ENCODE measurements at places on chromosomes 6 and 20.

DNA sequence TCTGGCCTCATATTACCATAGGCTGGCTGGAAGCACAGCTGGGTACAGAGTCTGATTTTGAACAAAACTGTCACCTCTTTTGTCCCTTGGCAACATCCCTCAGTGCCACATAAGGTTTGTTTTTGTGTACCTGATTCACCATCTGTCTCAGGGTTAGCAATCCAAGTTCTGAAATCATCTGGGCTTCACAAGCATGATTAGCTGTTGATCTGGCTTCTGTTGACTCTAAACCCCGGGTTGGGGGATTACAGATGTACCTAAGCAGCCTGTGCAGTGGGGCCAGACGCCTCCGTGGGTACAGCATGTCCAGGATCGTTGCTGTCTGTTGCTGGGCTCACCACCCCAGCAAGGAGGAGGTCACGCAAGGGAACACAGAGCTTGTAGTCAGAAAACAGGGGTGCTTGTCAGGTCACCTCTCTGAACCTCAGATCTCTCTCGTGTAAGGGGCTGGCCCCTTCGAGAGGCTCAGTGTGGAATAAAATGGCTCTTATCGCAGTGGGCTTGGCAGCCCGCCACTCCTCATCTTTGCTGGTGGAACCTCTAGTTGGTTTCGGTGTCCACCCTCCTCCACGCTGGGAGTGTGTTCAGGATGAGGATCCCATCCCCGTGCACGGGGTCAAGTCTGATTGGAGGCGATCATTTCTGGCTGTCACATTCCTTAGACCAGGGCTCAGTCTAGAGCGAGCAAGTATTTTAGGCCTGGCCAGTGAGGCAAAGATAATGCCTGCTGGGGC is 39.2 kb upstream of the ZNF831 start:
- no peak for DNase-seq

- peak; percentile 46 for DNase-seq
Measured at GRCh38 chr6:167699141-167699931, 127.4 kb upstream of the AFDN start.

DNA sequence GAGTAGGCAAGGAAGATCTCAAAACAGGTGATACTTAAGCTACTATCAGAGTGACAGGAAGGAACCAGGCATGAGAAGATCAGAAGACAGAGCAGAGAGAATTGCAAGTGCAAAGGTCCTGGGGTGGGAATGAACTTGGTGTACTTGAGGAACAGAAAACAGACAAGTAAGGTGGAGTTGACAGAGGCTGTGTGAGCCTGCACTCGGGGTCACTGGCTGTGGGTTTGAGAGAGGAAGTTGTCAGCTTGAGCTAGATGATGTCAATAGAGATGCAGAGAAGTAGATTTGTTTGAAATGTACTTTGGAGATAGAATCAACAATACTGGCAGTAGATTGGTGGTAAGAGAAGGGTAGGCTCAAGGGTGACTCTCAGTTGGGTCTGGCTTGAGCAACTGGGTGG is 209.5 kb downstream of the CLIC5 start:
- no peak for DNase-seq

- no peak for DNase-seq
Measured at GRCh38 chr20:58497076-58497641, 18.0 kb downstream of the APCDD1L start.

GRCh38 chr20:62192635-62193034 is 9.8 kb downstream of the MTG2 start:
- no peak for DNase-seq

DNA sequence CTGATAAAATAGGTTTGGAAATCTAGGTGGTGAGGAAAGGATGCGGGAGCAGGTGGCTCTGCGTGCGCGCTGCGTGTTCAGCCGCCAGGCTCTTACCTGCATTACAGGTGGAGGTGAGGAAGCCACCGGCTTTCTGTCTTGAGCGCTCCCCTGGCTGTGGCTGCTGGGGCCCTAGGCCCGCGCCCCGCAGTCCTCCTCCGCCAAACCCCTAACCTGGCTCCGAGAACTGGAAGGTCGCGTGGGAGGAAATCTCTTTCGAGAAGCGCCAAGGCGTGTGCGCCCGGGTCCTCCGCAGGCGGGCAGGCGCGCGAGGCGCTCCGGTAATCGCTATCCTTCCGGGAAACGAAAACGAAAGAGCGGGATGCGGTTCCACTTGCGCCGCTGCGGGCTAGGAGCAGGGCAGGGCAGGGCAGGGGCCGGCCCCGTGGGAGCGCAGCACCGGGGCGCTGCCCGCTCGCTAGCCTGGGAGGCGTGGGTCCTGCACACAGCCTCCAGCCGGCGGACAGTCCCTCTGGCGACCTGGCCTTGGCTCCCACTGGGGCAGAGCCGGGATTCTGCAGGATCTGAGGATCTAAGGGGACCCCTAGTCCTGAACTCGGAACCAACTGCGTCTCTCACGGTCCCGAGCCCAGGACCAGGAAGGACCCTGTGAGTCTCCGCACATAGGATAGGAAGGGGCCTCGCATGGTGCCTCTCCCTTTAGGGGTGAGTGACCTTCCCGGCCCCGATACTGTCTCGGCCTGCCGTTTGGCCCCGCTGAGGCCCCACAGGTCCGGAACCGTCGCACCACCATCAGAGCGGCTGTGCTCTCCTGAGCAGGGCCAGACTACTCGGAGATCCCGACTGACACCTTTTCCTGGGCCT is at the start of gene ETV7:
Gene ETV7 (minus strand): TSS at position 230 of the 864 bp plus-strand sequence. CDS start 128 bp downstream, at position 102.
- peak; percentile 19 for DNase-seq

DNA sequence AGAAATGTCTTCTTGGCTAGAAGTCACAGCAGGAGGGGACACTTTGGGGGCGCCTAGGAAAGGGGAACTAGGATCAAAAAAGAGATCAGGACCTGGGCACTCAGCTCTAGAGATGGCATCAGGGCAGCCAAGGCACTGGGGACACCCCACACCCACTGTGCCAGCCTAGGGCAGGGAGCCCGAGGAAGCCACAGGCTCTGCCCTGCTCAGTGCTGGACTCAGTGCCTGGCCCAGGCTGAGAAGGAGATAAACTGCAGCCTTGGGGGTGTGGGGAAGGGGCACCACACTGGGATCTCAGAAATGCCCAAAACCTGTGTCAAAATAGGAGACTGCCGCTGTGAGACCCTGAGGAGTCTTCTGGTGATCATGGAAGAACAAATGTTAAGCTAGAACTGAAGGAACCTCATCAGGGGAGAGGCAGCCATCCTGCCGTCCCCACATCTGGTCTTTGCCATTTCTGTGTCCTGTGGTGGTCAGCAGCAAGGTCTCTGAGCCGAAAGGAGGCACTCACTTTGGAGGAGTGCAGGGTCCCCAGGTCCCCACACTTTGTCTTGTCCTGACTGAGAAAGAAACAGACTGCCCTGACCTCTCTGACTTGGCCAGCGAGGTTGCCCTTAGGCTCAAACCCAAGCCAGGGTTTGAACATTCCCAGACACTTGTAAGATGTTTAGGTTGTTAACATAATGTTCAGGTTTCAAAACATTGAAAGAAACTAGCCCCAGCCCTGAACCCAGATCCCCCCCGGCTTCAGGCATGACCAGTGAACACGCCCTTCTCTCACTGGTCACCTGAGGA is 2.3 kb downstream of the ARFRP1 start:
- no peak for DNase-seq

- DNase-seq = no peak
Measured at GRCh38 chr6:44250067-44250717, 3.3 kb downstream of the HSP90AB1 start.

Data from CD4-positive, alpha-beta T cell treated with Interleukin-6 at 100 ng/mL for 8 hours (primary cell).